Stimulated activated CD8-positive, alpha-beta memory T cell treated with anti-CD3 and anti-CD28 coated beads, Interleukin-2, amount 100 ng/mL, for 48 hours (primary cell): ENCODE measurements at places on chromosomes 5 and 9.

DNA sequence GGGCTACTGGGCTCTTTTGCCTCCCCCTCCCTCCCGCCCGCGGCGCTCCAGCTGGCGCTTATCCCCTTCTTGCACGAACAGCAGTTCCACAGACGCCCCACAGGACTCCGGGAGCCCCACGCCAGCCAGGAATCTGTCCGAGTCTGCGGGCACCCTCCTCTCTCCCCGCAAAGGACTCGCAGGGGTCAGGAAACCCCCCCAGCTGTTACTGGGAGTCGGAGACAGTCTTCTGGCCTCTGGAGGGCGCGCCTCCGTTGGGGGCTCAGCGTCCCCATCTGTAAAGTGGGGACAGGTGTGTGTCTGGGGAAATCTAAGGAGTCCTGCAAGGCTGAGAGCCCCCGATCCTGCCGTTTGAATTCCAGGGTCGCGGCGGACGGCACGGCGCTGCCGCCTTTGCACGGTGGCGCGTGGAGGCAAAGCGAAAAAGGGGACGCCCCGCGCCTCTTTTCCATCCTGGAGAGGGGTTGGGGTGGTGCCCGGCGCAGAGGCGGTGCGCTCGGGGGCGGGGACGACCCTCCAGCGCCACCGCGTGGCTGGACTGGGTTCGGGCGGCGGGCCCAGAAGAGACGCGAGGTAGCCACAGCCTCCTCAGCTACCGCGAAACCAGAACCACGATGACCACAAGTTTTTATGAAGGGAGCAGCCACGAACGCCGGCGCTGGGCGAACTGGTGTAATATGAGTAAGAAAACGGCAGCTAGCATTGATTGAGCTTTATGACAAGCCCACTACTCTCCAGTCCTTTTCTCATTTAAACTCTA lies 2.8 kb upstream of the CCIN start:
- DNase-seq, result peak; percentile 83

- DNase-seq, result peak; percentile 32
Measured at GRCh38 chr9:84296146-84296843, 44.3 kb downstream of the SLC28A3 start.

GRCh38 chr5:84228266-84228665 lies 156.4 kb downstream of the EDIL3 start:
- DNase-seq, result no peak

GRCh38 chr5:154494036-154494435 lies 16.0 kb upstream of the HAND1 start:
- DNase-seq, result no peak

DNA sequence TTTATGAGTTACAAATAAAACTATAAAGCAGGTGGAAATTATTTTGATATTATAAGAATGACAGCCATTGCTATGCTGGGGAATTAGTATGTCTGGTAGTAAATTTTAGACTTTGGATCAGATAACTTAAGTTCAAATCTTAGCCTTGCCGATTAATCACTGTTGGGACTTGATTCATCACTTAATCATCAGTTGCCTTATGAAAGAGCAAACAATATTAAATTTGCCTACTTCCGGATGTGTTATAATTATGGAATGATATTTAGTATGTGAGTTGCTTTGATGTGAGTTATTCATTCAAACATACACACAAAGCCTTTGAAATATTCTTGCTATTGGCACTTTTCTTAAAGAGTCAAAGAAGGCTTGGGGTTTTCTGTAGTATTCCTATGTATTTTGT lies 717.7 kb downstream of the BRINP1 start:
- no peak for DNase-seq

GRCh38 chr5:141835928-141836670 lies 42.1 kb downstream of the PCDH1 start:
- DNase-seq, result no peak

GRCh38 chr5:175706499-175706898 lies 48.6 kb downstream of the HRH2 start:
- DNase-seq, result no peak

DNA sequence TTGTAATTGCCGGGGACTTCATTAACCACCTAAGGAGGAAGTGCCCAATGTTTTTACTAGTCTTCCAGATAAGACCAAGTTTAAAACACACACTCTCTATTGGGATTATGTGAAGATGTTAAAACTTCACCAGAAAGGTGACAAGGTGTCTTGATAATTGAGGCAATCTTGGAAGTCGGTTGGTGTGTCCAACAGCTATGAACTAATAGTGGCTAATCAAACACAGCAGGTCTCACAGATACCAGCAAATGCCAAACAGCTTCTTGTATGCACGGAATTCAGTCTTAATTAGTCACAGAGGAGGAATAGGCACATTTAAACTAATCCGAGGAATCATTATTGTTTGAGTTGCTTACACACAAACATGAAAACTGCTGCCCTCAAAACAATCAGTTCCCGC lies 214.5 kb downstream of the SEC61B start:
- DNase-seq, result no peak

DNA sequence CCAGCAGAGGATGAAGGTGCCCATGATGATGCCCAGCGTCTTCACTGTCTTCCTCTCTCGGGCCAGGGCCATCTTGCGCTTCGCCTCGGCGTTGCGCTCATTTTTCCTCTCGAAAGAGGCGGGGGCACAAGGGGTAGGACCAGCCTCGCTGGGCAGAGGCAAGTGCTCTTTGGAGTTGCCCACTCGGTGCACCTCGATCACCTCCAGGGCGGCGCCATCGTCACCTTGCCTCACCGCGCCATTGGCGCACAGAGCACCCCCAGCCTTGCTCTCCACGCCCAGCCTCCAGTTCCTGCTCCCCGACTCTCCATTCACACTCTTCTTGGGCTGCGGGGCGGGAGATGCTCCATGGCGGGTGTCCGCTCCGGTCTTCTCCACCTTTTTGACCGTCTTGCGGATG lies 1.6 kb downstream of the HTR1A start:
- no peak for DNase-seq

DNA sequence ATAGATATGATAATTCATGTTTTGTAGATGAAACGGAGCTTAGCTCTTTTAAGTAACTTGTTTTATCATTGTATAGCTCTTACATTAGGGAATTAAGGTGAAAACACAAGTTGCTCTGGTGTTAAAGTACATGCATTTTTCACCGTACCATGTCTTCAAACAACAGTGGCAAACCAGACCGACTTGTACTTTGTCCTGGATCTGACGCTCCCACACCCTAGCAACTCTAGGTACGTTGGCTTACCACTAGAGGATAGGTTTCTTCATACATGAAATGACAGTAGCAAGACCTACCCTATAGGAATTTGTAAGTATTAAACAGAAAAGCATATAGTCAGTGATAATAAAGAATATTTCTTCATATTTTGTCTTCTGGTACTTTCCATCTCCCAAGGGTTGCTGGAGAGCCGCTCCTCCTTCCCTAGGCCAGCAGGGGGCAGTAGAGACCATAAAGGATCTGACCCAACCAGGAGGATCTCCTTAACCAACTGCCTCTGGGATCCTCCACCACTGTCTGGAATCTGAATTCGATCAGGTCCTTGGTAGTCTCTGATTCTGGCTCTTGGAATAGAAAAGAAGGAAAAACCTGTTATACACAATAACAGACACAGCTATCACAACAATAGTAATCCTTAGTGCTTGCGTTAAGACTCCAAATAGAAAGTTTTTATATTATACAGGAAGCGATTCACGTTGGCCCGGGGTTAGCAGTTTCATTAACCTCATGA lies 136.7 kb downstream of the CAVIN4 start:
- DNase-seq, result peak; percentile 20

DNA sequence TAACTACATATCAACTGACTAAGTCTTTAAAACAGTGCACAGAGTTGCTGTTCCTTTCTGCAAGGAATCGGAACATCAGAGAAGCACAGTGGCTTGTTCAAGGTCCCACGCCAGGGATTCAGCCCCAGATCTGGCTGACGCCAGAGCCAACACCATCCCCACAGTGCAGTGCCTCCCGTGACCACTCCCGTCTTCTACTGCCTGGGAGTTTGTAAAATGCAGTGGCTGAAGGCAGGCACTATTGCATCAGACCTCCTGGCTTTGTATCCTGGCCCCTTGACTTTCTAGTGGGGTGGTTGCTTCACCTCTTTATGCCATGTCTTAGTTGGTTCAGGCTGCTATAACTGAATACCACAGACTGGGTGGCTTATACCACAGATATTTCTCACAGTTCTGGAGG lies 131.0 kb downstream of the NSG2 start:
- DNase-seq, result no peak

GRCh38 chr9:98603821-98604383 lies 104.8 kb downstream of the GABBR2 start:
- no peak for DNase-seq

- DNase-seq, result no peak
Measured at GRCh38 chr9:35683323-35683722, 6.4 kb downstream of the TPM2 start.

DNA sequence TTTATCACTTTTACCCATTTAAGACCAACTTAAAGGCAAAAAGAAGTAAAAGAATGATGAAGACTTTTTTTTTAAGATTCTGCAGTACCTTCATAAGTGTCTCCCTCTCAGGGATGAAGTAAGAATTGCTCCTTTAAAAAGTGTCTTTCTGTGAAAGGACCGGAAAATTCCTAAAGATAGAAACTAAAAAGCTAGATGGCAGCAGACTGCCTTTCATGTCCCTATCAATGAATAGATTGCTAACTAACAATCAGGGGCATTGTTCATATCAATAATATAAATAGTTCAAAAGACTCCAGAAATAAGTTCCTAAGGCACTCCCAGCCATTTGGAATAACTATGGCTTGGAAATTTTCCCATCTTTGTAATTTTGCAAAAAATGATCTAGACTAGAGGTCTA lies 558.0 kb downstream of the PDE4D start:
- no peak for DNase-seq

- DNase-seq, result no peak
Measured at GRCh38 chr5:77623203-77623740, 15.2 kb downstream of the OTP start.

GRCh38 chr5:124162767-124163532 lies 583.5 kb downstream of the ZNF608 start:
- no peak for DNase-seq

DNA sequence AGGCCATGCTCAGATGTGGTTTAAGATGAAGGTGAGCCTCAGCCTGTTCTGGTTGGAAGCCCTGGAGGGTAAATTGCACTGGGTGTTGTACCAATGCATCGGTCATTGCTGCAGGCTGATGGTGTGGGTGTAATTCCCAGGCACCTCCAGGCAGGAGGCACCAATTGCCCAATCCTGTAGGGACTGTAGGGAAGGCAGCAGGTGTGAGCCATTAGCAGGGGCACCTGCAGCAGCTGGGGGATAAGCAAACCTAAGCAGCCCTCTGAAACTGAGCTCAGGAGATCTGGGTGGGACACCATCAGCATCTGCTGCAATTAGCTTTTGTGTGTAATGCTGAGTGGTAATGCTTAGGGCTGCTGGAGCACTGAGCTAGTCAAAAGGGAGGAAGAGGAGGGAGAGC lies 190.1 kb upstream of the TBC1D2 start:
- DNase-seq, result no peak

DNA sequence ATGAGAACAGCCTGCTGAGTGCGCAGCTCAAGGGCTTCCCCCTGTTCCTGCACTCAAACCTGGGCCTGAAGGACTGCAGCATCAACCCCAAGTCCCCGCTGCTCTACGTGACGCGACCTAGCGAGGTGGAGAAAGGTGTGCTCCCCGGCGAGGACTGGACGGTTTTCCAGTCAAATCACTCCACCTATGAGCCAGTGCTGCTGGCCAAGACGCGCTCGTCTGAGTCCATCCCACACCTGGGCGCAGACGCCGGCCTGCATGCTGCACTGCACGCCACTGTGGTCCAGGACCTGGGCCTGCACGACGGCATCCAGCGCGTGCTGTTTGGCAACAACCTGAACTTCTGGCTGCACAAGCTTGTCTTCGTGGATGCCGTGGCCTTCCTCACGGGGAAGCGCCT lies 19.9 kb downstream of the NDST1 start:
- no peak for DNase-seq

DNA sequence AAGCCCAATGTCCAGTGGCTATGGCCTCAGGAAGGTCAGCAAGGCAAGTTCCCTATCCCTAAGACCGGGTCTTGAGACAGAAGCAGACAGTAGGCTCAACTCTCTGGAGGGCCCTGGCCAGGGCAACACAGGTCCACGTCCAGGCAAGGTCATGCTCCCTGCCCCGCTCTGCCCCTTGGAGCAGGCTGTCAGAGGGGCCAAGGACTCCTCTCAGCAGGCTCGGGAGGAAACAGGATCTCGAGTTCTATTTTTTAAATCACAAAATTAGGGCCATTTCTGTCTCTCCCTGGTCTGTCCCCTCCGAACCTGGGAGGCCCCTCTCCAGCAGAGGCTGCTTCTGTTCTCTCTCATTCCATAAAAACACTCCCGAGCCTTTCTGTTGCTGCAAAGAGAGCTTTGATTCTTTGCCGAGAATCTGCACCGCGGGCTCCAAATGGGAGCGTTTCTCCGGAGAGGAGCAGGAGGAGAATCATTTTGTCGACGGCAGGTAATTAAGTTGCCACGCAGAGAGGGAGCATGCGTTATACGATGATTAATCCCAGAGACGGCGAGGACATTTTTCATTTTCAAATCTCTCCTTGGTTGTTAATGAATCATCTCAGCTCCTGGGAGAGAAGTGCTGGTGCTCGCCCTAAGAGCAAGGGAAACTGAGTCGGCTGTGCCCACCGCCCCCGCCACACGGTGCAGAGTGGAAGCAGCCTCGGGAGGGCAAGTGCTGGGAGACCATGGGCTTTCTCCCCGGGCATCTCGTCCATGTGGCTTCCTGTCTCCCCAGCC lies 24.5 kb upstream of the FCN1 start:
- no peak for DNase-seq

- no peak for DNase-seq
Measured at GRCh38 chr5:91118796-91119195, 264.3 kb downstream of the ARRDC3 start.

DNA sequence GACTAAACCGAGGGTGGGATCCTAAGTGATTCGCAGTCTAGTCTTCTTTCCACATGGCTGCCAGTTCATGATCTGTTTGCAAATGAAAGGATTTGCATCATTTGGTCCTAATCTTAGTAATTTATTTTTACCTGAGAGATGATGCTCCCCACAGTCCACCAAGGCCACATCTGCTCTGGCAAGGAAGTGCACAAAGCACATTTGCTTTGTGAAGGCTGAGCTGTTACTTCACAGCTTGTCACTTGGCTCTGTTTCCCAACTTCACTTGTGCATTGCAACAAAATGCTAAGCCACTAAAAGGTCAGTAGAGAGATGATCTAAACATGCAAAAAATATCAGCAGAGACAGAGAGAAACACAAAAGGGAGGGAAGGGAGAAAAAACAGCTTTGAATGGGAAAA lies 128.5 kb upstream of the VLDLR start:
- no peak for DNase-seq

GRCh38 chr5:133792024-133792423 lies 176.4 kb downstream of the C5orf15 start:
- DNase-seq, result no peak
